Uterine smooth muscle cell (primary cell): ENCODE measurements at places on chromosomes 5 and 9. TPM values are rescaled to one million over a fixed set of nuclear protein-coding genes. Genes with fewer than 3 reads are reported as not detected.

Gene PCDHAC1
- 0.11 and 0.25 TPM in 2 replicates for total RNA-seq

Gene FEM1C
- 25.7 and 27.9 TPM in 2 replicates for total RNA-seq

Gene CNOT8
- 49.9 and 59.3 TPM in 2 replicates for total RNA-seq

Gene ARAP3
- total RNA-seq, result 4.6 and 4.8 TPM in 2 replicates
